ENCODE measurements at places on chromosomes 16 and 17.

- no peak for DNase-seq
These were observed 264.7 kb upstream of the TNRC6C start for GRCh38 chr17:77693776-77694175.

DNA sequence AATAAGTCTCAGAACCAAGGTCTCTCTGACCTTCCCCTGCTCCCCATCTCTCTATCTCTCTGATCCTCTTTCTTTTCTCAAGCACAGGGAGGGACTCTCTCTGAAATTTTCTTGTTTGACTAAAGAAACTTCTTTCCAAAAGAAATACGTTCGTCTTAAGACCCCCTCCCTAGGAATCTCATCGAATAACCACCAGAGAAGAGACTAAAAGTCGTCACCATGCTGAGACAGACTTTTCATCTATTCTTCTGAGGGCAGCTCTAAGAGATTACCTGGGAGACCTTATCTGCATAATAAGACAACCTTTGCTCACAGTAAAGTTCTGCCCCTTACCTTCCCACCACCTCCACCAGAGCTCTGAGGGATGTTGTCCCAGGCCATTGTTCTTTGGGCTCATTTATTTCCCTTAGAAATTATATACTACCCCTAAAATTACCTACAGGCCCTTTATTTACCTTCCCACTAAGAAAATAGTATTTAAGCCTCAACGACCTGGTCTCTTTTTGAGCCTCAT is 133.7 kb upstream of the EEF2KMT start:
- DNase-seq = no peak

DNA sequence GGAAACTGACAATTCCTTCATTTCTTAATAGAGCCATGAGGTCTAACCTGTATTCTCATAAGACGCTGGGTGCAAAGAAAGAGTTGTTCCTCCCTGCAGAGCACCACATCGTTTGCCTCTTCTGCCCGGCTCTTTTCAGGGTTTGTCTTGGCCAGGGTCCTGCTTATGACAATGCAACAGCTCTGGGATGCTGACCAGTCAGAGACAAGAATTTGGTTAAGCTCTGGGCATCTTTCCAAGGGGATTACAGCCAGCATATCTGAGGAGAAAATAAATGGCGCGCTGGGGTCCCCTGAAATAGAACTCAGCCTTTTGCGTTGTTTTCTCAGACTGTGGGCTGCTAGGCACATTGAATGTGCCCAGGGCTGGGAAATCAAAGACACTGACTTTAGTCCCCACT is 128.6 kb downstream of the SHISA6 start:
- no peak for DNase-seq

DNA sequence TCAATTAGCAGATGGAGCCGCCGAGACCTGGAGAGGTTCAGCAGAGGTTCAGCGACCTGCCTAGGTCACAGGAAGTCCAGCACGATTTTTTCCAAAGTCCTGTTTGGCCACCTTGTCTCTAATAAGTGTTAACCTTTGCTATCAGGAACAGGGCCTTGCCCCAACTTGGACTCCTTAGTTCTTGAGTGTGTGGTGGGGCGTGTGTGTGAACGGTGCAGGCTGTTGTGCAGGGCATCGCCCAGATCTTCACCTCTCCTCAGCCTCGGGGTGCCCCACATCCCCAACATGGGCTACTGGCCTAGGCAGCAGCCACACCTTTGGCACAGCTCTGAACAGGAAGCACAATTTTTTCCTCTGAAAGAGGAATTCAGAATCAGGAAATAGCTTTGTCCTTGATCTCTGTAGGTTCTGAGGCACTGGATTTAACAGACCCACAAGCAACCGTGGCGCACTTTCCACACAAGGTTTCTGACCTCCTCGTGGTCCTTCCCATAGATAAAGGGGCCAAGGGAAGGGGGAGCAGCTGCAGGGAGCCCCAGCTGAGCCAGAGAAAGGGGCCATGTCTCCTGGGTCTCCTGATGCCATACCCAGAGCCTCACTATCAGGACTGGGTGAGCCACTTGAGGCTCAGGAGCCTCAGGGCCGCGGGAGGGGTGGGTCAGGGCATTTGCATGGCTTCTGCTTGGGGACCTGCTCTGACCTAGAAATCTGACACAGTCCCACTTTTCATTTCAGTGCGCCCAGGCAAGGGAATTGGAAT is 10.4 kb downstream of the MPRIP start:
- no peak for DNase-seq

GRCh38 chr16:58433569-58433951 is 41.3 kb downstream of the GINS3 start:
- DNase-seq = no peak

GRCh38 chr17:69485901-69486643 is 71.6 kb downstream of the MAP2K6 start:
- no peak for DNase-seq

DNA sequence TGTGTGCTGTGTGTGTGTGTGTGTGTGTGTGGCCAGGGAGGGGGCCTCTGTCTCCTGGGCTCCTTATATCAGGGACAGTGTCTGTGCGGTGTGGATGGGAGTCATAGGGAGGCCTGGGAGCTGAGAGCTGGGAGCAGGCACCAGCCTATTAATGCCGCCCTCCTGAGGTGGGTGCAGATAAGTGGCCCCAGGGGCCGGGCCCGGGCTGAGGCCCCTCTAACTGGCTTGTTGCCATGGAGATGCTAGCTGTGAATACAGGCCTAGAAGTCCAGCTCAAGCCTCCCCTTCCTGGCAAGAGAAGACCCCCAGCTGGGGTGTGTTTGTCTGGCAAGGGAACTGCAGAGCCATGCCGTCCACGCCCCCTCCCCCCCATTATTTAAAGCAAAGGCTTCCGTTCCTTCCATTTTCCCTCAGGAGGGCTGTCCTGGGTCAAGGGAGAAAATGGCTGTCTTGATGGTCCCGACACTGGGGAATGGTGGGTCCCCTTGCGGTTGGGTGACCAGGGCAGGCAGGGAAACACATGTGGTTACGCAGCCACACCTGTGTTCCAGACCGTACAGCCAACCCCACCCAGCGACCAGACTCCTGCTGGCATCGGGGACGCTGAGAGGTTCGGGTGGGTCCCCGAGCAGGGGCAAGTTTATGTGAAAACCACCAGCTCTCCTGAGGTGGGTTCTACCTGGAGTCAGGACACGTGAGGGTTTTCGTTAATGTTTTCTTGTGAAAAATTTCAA is 141.1 kb downstream of the MRM1 start:
- no peak for DNase-seq

- no peak for DNase-seq
These were observed 1.1 kb downstream of the SYT17 start for GRCh38 chr16:19169082-19169639.

- DNase-seq = no peak
These were observed 183.5 kb downstream of the PHKB start for GRCh38 chr16:47644661-47645060.

DNA sequence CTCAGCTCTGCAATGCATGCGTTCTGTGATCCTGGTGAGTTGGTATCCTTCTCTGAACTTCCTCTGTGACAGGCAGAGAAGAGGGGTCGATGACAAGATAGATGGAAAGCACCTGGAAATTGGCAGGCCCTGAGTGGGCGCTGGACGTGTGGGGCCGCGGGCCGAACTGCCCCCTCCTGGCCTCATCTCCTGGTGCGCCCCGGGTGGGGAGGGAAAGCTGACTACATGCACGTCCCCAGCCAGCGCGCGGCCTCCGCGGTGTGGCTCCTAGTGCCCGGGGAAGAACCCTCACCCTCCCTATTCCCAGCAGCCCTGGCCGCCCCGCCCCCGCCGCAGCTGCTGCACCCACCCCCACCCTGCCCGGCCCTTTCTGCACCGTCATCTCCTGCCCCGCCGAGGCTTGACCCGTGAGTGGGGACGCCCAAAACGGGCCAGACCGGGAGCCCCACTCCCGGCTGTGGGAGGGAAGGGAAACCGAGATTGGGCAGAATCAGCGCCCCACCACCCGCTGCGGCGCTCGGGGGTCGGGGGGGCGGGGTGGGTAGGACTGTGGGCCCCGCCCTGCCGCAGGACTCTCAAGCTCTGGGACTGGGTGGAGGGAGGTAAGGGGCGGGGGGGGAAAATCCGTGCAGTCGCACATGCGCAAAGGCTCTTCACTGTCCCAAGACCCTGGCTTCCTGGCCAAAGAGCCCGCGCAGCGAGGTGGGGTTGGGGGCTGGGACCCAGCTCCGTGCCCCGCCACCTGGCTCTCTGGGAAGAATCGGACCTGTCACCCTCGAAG is at the start of gene NOL3:
NOL3 (plus strand) TSS at position 371 of the 781 bp plus-strand sequence.
- DNase-seq = peak; percentile 43

GRCh38 chr16:88118376-88118775 is 167.1 kb downstream of the BANP start:
- no peak for DNase-seq

DNA sequence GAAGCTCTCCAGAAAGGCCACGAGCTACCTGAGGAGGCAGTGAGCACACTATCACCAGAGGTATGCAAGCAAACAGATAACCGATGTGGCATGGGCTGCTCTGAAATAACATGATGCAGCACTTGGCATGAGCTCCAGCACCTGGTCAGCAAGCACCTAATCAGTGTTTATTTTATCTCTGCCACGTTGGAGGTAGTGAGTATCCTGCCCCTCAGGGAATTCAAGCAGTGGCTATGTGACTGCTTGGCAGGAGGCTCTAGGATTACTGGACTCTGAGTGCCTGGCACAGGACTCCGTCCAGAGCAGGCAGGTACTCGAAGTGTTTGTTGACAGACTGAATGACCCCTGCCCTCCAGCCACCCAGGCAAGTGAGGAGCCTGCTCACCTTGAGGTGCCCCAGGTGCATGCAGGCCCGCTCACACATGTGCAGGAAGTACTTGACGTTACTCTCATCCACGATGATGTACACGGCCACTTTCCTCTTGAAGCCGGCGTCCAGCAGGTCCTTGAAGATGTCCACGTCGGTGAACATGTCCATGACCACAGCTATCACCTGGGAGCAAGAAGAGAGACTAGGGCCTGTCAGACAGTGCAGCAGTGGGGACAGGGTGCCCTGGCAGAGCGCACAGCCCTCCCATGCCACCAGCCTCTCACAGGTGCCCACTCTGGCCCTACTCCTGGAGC is 16.6 kb downstream of the FAM83G start:
- no peak for DNase-seq

- peak; percentile 27 for DNase-seq
These were observed 1.0 kb downstream of the LITAF start for GRCh38 chr16:11585460-11586377.

DNA sequence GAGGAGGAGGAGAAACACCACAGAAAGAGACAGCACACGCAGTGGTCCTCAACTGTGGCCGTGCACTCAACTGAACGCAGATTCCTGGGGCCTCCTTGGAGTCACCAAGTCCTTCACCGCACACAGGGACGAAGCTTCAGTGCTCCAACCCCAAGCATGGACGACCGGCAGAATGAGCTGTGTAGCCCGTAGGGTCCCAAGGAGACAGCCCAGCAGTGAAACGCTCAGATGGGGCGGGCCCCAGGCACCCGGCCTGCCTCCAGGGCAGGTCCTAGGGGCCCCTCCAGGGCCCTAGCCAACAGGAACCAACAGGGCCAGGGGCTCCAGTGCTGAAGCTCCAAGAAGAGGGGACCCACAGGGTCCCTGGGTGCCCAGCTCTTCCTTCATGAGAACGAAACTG is 13.2 kb downstream of the RAB40B start:
- DNase-seq = no peak

DNA sequence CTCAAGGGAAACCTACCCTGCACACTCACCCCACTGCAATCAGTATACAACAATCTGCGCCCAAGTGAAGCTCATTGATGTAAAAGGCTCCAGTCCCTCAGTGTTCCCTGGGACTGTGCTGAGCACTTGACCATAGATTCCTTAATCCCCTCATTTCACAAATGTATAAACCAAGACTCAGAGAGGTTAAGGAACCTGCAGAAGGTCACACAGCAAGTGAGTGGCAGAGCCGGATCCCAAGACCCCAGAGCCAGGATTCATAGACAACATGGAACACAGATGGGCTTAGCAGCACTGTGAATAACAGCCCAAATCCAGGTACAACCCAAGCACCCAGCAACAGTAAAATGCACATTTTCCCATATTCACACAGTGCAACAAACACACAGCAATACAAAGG is 225.7 kb downstream of the C16orf78 start:
- no peak for DNase-seq

- no peak for DNase-seq
These were observed 25.6 kb downstream of the ABCC3 start for GRCh38 chr17:50660042-50660886.

DNA sequence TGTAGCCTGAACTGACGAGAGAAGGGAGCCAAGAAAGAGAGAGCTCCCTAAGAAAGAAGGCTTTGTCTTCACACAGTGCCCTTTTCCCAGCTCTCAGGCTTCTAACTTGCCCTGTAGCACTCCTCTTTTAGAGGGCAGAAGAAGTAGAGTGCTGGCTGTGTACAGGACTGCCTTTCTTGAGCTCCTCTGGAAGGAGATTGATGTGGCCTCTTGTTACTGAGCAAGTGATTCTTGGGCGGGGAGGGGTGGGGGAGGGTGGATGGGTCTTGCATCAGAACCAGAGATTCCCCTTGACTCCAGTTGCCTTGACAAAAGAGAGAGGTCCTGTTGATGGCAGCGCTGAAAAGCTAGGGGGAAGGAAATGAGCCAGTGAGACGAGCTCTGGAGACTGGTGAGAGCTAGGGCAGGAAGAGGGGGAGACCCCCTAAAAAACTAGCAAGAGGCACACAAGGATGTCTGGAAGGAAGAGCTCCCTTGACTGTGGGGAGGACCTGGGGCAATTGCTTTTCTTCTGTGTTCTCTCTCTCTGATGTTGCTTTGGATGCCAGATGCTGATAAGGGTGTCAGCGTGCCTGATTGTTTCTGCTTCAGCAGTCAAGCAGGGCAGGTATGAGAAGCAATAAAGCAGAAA is 18.4 kb downstream of the GPR179 start:
- no peak for DNase-seq

DNA sequence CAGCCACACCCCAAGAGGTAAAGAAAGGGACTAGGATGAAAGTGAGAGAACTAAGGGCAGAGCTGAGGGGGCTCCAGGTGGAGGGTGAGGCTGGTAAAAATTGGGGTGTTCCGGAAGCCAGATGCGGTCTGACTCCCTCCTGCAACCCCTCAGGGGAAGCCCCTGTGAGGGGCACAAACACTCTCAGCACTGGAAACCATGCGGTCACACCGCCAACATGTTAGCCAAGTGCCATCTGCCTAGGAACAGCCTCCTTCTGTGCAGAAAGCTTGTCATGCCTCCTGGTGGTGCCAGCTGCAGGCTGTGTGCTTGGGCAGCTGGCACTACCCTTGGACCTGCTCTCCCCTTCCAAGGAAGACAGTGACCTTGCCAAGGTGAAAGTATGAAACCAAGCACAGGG is 83.5 kb upstream of the RPL38 start:
- DNase-seq = no peak

DNA sequence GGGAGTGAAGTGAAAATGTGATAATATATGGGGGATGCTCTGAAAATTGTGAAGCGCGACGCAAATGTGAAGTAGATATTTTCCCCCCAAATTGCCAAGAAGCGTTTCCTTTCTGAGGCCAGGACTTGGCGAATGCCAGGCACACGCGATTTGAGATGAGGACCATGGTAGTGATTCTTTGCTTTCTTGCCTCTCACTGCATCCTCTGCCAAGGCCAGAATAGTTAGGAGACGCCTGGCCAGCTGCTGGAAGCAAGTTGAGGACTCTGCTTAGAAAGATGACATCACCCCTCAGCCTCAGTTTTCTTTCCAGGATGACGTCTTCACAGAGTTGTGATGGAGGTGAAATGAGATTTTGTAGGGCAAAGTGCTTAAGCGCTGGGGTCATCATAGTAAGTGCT is 25.9 kb downstream of the PIPOX start:
- no peak for DNase-seq
